Common myeloid progenitor, CD34-positive (primary cell): ENCODE measurements at places on chromosomes 16 and 17.
A peak's percentile ranks its signal among the peaks of the same experiment; 100 is the strongest.

- DNase-seq = no peak
Measured at GRCh38 chr17:64115822-64116534, 14.0 kb downstream of the ERN1 start.

- DNase-seq = no peak
Measured at GRCh38 chr16:3085868-3086595, 13.1 kb downstream of the ZSCAN10 start.

- no peak for DNase-seq
Measured at GRCh38 chr16:69814078-69814477, 51.9 kb downstream of the WWP2 start.

GRCh38 chr16:57959121-57959520 lies 11.8 kb downstream of the CNGB1 start:
- DNase-seq = no peak

DNA sequence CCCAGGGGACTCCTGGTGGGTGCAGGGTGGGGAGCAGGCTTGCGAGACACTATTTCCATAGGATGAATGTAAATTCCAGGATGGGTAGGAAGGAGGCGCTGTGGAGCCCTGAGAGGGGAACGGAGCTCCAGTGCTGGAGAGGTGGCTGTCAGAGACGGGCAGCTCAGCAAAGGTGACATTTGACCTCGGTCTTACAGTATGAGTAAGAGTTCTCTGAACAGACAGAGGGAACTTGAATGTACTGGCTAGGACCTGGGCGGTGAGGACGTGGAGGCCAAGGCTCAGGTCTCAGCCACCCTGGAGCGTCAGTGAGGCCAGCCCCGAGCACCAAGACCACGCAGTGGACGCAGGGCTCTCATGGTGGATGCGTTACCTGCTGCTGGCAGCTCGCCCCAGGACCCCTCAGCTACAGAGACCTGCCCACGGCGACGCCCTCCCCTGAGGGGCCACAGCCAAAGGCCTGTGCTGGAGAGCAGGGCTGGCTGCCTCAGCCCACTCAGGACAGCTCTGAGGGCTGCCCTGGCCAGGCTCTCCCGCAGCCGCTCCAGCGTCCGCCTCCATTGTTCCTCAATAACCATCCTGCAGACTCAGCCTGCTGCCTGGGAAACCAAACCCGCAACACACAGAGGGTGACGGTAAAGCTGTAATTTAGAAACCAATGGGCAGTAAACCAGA lies 65.9 kb upstream of the TNRC6C start:
- no peak for DNase-seq

DNA sequence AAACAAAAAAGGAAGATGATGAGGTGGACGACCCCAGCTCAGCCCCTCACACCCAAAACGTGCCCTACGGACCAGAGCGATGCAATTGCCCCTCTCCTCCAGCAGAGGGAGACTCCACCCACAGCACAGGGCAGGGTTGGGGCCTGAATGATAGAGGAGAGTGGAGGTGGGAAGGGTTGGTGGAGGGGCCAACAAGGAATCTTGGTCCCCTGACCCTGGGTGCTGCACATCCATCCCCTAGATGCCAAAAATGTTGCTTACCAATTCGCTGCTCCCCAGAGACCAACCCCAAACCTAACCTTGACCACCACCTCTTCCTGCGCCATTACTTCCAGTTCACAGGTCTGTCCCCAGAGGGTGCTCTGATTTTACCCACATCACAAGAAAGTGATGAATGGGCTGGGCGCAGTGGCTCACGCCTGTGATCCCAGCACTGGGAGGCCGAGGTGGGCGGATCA lies 12.9 kb downstream of the P2RX5 start:
- peak; percentile 62 for DNase-seq

- DNase-seq = peak; percentile 3
Measured at GRCh38 chr17:33038740-33039139, 47.1 kb downstream of the SPACA3 start.

- DNase-seq = no peak
Measured at GRCh38 chr17:80294210-80294609, 33.6 kb downstream of the RNF213 start.
